ENCODE measurements at places on chromosomes 5 and 9.

GRCh38 chr9:130789747-130790672 is 45.0 kb upstream of the ABL1 start:
- no peak for DNase-seq

- no peak for DNase-seq
These were observed 195.3 kb upstream of the MVB12B start for GRCh38 chr9:126131066-126132010.

DNA sequence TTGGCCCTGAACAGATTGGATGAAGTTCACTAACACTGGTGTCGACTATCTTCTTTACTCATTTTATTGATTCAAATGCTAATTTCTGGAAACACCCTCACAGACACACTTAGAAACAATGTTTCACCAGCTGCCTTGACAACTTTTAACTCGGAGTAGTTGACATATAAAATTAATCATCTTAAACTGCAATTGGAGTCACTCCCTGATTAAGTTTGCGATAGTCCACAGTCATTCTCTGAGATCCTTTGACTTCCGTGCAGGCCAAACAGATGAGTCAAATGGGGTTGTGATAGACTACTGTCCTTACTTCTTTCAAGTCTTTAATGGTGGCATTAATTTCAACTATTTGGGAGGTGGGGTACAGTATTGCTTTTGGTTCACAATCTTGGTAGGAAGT is 114.4 kb upstream of the PCSK1 start:
- DNase-seq: no peak

DNA sequence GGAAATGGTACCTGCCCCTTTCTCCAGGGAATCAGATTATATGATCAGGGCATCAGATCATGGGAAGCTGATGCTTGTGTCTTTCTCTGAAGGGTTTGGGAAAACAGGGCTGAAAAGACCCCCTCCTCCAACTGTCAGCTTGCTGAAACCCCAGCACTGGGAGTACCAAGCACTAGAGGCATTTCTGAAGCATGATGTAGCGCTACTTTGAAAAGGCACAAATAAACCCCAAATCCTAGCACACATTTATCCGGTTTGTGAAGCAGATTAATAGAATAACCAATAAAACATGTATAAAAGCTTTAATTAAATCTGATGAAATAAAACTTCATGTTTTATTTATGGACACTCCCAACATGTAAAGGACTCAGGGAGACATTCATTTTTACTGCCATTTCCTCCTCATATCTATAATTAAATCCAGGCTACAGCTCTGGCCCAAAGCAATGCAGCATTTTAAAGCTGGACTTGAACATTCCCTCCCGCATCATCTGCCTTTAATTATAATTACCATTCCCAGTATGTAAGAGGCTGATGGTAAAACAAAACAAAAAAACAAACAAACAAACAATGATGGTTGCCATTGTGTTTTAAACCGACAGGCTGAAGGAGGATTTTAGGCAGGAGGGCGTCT is 298.2 kb upstream of the RFX3 start:
- no peak for DNase-seq

- DNase-seq: no peak
These were observed 1.4 kb downstream of the NR3C1 start for GRCh38 chr5:143402017-143402552.

DNA sequence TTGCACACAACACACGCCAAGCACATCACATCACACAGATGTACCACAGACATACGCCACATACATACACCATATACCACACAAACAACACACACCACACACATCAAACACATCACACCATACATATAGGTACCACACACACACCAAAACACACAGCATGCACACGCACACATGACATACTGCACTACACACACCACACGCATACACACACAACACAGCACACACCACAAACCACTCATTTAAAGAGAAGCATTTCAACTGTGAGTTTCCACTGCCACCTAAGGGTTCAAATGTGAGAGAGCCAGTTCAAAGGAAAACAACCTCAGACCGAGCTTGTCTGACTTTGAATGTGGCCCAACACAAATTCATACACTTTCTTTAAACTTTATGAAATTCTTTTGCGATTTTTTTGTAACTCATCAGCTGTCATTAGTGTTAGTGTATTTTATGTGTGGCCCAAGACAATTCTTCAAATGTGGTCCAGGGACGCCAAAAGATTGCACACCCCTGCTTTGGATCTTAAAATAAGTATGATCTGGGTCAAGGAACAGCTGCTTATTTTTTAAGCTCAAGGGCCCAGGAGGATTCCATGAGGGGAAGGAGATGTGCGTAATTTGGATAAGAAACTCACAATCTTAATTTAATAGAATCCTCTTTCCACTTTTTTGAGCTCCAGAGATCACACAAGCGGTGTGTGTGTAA is 494.6 kb downstream of the GADD45G start:
- no peak for DNase-seq

GRCh38 chr9:87383344-87384150 is 114.1 kb upstream of the DAPK1 start:
- DNase-seq: no peak

DNA sequence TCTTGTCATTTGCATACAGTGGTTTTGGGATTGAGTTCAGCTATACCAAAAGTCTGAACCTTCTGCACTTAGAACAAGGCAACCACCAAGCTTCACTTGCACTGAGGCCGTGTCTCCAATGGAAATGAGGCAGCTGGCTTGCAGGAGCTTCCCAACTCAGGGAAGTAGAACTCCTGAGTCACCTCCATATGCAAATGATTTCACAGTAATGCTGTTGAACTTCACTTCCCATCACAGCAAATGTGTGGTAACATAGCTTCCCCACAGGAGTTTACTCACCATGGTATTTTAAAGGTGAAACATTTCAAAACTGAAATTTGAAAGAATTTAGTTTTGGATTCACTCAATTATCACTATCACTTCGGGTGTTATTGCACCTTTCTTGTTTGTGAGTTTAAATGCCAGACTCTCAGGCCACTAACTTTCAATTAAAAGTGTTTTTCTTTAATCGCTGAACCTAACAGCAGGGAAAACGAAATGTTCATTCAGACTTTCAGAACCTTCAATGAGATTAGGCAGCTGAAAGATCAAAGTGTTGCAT is 9.0 kb downstream of the CD274 start:
- no peak for DNase-seq
